Stimulated activated CD4-positive, alpha-beta T cell treated with anti-CD3 and anti-CD28 coated beads, Interleukin-2, amount 100 ng/mL, for 4 hours (primary cell): ENCODE measurements at places on chromosomes 3 and 15.

DNA sequence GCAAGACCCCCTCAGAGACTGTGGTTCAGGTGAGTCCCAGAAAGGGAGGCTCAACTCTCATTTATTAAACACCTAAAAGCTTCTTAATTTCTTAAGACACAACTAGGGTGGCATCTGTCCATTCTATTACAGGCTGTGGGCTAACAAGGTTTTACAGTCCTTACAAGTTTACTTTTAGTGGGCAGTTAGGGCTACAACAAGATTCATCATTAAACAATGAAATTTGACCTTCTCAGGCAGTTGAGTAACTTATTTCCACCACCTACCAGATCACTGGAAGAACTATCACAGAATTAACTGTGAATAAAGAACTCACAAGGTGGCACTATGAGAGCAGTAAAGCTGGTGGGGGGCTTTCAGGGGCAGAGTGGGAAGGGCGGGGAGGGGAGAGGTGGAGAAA lies 132.6 kb downstream of the PLD1 start:
- no peak for DNase-seq

- no peak for DNase-seq
Observed at GRCh38 chr3:73259291-73259690, 197.8 kb downstream of the EBLN2 start.

DNA sequence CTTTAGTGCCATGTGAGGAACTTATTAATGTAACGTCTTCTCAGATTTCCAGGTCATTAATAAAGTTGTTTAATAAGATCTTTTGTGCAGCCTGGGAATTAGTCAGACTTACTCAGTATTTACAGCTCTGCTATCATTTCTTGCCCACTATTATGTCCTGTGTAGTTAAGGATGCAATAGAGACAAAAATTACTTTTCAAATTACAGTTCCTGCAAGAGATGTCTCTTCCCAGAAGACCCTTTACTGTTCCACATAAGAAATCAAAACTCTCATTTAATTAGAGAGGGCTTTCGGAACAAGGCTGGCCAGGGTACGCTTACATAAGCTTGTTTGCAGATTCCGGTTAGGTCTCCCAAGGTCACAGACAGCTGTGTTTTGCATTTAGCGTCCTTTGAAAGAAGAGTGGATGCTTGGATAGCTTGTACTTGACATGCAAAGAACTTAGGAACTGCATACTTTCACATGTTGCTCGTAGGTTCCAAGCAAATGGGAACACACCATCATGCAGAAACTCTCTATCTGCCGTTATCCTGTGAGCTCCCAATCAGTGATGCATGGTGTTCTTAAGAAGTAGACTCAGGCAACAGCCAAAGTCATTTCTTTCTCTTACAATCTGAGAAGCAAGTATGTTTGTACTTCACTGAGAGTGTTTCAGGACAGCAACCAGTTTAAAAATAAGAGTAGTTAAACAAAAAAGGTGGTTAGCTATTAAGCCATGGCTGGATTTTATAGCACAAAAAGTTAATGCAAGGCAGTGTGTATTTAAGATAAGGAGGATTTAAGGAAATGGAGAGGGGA lies 37.4 kb downstream of the FILIP1L start:
- DNase-seq, result no peak

DNA sequence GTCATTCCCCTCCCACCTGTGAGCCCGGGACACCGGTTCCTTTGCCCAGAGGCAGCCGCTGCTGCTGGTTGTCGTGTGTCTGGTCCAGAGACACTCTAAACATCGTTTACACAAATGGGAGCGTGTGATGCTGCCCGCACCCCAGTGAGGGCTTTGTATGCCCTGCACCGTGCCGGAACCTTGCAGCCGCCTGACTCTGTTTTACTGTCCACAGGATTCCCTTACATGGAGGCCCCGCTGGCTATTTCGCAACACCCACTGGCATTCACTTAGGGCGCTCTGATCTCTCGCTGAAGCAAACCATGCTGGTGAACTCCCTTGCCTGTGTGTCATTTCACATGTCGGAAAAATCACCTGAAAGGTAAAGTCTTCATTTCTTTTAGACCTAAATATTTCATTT lies 100.8 kb upstream of the SLC6A6 start:
- DNase-seq, result no peak
